Posterior vena cava (tissue), 2 donors: ENCODE measurements at places on chromosomes 3 and 15. TPM values are rescaled to one million over a fixed set of nuclear protein-coding genes. Genes with fewer than 3 reads are reported as not detected.

- peak; percentile 64 for DNase-seq
Observed at GRCh38 chr3:194767446-194768207, 81.9 kb downstream of the FAM43A start.

DNA sequence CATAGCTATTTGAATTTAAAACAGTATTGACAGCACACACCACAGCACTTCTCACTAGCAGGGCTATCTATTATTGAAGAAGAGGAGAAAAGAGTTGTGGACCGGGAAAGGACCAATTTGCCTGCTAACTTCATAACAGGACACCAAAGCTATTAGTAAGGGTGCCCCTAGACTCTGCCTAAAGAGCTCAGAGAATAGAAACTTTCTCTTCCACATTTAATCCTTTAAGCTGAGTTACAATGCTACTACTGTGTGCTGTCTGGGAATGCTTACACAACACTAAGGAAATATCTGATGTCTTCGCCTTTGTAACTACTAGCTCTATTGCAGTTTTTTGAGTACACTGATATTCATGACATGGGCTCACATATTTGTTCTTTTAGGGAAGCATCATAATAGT is 13.5 kb upstream of the AADAC start:
- DNase-seq = no peak

Gene C3orf80
- total RNA-seq = 1.5 TPM

- DNase-seq = no peak
Observed at GRCh38 chr15:98844261-98844660, 163.3 kb downstream of the PGPEP1L start.

- peak; percentile 92 for DNase-seq
Observed at GRCh38 chr3:64327100-64327804, 102.0 kb upstream of the PRICKLE2 start.

GRCh38 chr3:183822631-183823030 is 2.7 kb downstream of the MAP6D1 start:
- peak; percentile 46 for DNase-seq

Gene ENTPD3
- total RNA-seq = 1.9 TPM
